HEK293T (cell line): ENCODE measurements at places on chromosomes 16 and 17.
A peak's percentile ranks its signal among the peaks of the same experiment; 100 is the strongest.

- no peak for DNase-seq
Measured at GRCh38 chr16:27579087-27579980, 29.4 kb downstream of the KATNIP start.

GRCh38 chr16:31260136-31260931, 559 bp downstream of the ITGAM start:
- no peak for DNase-seq

DNA sequence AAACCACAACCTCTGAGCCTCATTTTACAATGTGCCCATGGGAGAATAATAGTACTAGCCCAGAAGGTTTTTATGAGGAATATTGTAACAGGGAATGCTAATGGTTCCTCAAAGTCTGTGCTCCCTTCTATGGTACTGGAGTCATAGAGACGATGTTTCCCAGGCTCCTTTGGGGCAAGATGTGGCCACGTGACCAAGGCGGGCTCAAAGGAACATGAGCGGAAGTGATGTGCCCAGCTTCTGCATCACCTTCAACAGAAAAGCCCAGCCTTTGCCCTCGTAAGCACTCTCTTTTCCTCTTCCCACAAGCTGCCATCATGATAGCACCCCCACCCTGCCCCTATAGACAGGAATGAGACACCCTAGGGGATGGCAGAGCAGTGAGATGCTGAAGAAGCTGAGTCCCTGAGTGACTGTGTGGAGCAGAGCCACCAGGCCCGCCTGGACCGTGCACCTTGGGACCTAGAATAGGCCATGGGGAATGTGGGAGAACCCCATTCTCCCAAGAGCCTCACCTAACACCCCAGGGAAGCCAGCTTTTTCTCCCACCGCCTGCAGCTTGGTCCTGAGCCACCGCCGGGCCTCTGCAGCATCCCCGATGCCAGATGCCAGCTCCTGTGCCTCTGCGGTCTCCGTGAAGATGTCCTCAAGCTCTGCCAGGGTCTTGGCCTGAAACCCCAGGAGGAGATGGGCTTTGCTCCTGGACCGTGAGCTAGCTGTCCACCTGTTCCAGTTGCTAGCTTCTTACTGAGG, 22.2 kb upstream of the PIK3R6 start:
- no peak for DNase-seq

- no peak for DNase-seq
Measured at GRCh38 chr17:81455387-81455786, 57.2 kb downstream of the ACTG1 start.

DNA sequence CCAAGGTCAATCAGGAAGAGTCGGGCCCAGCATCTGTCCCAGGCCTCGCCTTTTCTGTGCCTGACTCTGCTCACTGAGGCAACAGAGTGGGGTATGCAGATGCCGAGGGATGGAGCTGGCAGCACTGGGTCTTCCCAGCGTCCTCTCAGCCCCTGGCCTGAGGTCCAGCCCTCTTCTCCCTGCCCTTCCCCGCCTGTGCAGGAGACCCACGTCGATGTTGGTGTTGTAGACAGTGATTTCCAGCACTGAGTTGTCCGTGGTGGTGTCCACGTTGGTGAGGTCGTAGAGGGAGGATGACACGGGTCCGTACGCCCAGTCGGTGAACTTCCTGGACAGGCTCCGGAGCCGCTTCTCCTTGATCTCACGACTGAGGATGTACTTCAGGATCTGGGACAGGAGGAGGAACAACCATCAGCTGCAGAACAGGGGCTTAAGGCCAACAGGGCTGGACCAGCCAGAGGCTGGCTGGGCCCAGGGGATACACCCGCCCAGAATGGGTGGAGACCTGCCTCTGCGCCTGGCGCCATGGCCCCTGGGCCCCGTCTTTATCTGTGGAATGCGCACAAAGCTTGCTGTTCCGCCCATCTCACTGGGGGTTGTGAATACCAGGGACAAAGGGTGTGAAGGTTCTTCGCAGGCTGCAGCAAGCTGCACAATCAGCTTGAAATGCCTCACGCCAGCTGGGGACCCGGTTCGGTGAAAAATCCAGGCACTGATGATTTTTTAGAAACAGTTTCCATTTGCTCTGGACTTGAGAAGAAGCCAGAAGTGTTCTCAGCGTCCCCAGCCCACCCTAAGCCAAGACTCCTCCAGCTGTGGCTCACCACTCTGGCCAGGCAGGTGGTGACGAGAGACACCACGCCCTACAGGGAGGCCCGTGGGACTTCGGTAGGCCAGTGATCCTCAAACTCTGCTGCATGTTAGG, 27.5 kb downstream of the TRPV3 start:
- DNase-seq = no peak

- DNase-seq = no peak
Measured at GRCh38 chr16:54324716-54325115, 38.1 kb upstream of the IRX3 start.

GRCh38 chr16:26317885-26318284, 626.1 kb downstream of the HS3ST4 start:
- no peak for DNase-seq

GRCh38 chr16:71214746-71215381, 15.7 kb downstream of the HYDIN start:
- DNase-seq = no peak

- DNase-seq = no peak
Measured at GRCh38 chr16:10624527-10624926, 44.1 kb upstream of the EMP2 start.

GRCh38 chr16:67349172-67349571, 22.6 kb downstream of the LRRC36 start:
- no peak for DNase-seq

GRCh38 chr16:11010575-11011221, 66.3 kb downstream of the CLEC16A start:
- DNase-seq = no peak

GRCh38 chr16:47413041-47413440, 47.8 kb downstream of the ITFG1 start:
- no peak for DNase-seq

DNA sequence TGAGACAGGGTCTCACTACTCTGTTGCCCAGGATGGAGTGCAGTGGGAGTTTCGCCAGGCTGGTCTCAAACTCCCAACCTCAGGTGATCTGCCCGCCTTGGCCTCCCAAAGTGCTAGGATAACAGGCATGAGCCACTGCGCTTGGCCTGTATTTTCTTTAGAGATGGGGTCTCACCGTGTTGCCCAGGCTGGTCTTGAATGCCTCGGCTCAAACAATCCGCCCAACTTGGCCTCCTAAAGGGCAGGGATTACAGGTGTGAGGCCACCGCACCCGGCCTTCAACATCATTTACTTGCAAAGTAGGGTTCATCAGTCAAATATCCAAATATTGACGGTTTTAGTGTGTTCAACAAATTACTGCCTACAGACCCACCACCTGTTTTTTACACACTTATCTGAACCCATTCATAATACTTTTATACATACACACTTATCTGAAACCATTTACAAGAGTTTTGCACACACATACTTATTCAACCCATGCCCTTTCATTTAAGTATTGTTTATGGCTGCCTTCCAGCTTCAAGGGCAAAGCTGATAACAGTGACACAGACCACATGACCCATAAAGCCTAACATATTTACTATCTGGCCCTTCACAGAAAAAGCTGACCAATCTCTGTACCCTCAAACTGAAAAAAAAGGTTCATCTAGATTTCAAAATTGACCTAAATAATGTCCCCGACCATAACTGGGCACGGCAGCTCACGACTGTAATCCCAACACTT, 11.9 kb downstream of the TMEM170A start:
- no peak for DNase-seq

- no peak for DNase-seq
Measured at GRCh38 chr17:8275421-8276290, 12.8 kb upstream of the RANGRF start.

DNA sequence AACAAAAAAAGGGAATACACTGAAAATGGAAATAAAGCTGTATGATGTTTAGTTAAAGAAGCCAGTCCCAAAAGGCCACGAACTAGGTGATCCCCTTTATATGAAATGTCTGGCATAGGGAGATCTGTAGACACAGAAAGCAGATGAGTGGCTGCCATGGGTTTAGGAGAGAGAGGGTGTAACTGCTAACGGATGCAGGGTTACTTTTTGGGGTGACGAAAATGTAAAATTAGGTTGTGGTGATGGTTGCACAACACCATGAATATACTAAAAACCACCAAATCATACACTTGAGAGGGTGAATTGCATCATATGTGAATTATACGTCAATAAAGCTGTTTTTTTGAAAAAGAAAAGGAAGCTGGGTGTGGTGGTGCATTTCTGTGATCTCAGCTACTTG, 99.6 kb downstream of the ADCY9 start:
- DNase-seq = no peak

- DNase-seq = no peak
Measured at GRCh38 chr17:78992542-78993212, 13.0 kb upstream of the LGALS3BP start.

DNA sequence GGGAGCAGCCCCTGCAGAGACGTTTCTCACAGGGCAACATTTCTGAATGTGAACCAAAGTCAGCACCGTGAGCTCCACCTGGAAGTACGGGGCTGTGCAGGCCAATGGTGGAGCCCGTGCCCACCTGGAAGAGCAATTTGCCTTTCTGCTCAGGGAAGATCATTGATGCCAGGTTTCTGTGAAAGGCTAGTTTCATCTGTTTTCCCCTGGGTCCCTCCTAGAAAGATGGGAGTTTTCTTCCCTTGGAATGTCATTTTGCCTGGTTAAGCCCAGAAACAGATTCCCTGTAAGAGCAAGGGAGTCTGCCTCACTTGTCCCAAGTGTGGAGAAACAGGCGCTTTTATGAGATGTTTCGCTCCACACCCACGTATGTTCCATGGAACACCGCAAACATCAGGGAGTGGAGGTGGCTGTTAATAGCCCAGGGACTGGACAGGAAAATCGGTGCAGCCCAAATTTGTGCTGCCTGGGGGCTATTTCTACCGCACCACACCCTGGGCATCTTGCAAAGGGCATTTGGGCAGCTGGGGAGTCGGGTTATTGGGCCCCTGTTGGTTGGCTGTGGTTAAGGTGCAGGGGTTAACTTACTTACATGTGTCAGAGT, 2.6 kb downstream of the SLC6A4 start:
- DNase-seq = no peak

GRCh38 chr17:37079735-37080134, 131.0 kb downstream of the AATF start:
- no peak for DNase-seq

GRCh38 chr16:48054881-48055601, 100.8 kb downstream of the ABCC12 start:
- peak; percentile 70 for DNase-seq

DNA sequence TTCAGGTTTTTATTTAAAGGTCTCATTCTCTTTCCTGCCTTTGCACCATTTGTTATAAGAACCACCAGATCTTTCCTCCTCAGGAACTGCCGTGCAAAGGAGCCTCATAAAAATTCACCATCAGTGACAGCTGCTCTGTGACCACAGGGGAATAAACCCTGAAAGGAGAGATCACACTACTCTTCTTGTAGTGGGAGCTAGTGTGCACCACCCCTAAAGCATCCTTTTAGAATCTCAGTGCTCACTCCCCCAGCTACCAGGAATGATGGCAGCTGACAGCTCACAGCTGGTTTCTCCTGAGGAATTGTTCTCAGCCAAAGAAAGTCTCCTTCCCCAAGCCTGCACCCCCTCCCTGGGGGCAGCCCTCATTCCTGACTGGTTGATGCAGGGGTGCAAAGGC, 18.7 kb downstream of the VAT1L start:
- no peak for DNase-seq
